ENCODE measurements at places on chromosomes 7 and 10. TPM values are rescaled to one million over a fixed set of nuclear protein-coding genes. Genes with fewer than 3 reads are reported as not detected.

GRCh38 chr10:76621886-76622620, 1015.6 kb downstream of the KCNMA1 start:
- no peak for DNase-seq

- DNase-seq = no peak
These were observed 71.3 kb downstream of the TACC2 start for GRCh38 chr10:122060250-122060649.

- DNase-seq = no peak
These were observed 40.8 kb upstream of the TSPAN33 start for GRCh38 chr7:129103561-129104324.

GRCh38 chr10:24415455-24416125, 206.7 kb downstream of the KIAA1217 start:
- peak; percentile 81 for DNase-seq

GRCh38 chr7:22394739-22395138, 37.8 kb upstream of the RAPGEF5 start:
- DNase-seq = no peak

GRCh38 chr7:128827971-128828711, 2.1 kb upstream of the FLNC start:
- DNase-seq = no peak

GRCh38 chr7:116990056-116990455, 36.8 kb downstream of the ST7 start:
- no peak for DNase-seq

DNA sequence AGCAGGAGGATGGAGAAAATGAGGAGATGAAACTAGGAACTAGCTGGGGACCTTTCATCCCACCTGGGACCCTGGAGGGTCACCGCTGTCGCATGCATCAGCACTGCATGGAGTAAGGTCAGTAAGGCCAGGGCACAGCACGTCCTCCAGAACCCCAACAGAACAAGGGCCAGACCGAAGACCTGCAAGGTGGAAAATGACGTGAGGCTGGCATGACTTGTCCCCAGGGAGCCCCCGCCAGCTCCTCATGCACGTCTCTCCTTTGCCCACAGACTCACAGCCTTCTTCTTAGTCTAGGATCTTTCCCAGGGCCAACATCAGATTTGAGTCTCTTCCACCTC, 4.7 kb downstream of the ZNF488 start:
- no peak for DNase-seq

DNA sequence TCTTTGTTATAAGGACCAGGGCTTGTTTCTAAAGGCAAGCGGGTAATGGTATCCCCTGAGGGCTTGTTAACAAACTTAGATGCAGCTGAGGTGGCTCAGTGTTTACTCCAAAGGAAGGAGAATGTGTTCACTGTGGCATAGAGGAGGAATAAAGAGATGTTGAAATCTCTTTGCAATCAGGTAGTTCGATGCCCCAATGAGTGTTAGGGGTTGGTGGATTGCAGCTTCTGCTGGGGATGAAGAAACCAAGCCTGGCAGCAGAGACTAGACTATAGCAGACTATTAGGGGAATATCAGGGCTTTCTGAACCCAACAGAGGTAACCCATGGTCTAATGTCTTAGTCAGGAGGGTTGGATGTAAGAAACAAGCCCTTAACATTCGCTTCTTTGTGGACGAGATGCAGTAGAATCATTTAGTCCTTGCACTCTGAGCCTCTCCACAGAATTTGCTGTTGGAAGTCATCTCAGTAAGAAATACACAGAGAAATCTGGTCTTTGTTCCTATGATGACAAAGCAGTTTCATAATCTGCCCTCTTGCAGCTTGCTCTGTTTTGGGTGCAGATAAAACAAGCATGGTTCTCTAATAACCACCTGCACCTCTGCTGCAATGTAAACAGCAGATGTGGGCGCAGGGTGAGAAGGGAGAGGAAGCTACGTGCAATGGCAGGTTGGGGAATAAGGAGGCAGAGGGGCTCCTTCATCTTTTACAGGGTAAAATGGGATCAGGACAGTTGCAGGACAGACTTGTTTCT, 108.6 kb downstream of the NRF1 start:
- no peak for DNase-seq

DNA sequence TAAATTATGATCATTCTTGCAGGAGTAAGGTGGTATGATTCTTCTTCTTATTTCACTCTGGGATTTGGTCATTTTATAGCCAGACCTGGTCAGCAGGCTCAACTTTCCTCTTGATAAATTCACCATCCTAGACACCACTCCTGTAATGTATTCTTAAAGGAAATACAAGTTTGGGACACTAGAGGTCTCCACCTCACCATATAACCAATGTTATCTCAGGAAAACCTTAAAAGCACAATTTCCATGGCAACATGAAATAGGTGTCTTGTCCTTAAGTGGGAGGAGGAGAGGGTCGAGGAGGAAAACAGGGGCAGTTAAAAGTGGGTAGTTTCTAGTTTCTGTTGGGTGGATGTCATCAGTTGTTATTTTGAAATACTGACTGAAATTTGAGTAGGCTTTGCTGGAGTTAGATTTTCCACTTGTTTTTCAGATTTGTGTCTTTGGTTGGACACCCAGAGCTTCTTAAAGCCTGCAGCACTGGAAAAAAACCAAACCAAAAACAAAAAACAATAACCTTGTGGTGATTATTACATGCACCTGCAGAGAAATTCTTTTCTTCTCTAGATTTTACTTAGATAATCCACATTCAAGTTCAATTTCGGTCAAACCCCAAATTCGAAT, 163.1 kb downstream of the PRKCQ start:
- DNase-seq = peak; percentile 51

DNA sequence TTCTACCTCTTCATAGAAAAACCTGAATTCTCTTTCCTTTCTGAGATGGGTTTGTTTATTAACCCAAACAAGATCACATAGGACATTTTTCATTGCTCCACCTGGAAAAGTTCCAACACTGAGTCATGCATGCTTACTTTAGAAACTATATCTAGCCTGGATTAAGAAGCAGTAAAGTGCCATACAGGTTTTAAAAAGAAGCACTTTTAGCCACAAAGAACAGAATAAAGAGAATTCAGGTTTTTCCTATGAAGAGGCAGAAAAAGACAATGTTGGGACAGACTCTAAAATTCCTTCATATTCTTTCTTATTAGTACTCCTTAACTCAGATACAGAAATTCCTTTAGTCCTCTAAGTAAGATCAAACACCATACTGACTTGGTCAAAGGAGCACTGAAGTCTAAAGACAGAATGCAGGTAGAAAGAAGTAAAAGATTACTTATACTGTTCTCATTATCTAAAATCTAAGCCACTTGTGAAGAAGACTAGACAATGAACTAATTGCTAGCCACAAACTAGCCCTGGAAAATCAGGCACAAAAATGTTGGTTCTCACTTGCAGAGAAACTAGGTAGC, 241.3 kb downstream of the ANK3 start:
- DNase-seq = peak; percentile 21

GRCh38 chr7:140888087-140888486, 36.6 kb downstream of the BRAF start:
- no peak for DNase-seq

DNA sequence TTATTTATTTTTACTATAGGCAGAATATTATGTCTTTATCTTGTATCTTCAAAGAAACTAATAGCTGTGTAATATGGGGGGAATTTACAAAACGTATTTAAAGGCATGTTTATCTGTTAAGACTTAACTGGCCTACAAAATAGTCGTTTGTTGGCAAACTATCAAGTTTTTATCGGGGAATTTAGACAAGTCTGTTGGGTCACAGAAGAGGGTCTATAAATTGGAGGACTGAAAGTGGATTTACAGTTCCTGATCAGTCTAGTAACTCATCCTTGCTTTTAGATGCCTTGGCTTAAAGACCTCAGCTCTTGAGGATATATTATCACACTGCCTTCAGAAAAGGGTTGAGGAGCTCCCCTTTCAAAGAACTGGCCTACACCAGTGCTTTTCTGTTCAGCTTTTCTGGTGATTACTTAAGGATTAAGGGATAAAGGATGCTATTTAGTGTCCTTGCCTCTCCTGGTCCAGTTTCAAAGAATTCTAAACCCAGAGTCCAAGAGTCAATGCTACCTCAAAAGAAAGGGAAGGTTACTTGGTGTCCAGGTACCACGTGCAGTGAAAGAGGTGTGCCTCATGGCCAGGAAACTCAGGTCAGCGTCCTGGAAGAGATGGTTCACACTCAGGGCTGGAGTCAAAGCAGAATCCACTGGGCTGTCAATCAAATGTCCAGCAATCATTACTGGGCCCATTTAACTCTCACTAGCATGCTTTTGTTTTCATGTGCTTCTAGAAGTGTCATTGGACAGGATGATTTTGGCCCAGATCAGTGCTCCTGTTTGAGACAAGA, 42.9 kb upstream of the ABI1 start:
- DNase-seq = no peak

DNA sequence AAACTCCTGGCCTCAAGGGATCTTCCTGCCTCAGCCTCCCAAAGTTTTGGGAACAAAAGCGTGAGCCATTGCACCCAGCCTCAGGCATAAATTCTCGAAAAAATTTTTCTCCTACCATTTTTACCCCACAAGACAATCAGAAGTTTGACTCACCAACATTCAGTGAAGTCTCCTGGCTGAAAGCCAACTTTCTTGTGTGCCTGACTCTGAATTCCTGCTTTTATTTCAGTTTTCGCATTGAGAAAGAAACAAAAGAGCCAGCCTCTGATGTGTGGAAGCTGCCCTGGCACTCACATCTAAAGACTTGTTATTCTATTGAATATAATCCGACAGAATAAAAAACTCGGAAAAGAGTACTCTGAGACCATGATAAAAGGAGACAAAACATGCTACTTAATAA, 402.9 kb downstream of the MAGI2 start:
- DNase-seq = no peak

DNA sequence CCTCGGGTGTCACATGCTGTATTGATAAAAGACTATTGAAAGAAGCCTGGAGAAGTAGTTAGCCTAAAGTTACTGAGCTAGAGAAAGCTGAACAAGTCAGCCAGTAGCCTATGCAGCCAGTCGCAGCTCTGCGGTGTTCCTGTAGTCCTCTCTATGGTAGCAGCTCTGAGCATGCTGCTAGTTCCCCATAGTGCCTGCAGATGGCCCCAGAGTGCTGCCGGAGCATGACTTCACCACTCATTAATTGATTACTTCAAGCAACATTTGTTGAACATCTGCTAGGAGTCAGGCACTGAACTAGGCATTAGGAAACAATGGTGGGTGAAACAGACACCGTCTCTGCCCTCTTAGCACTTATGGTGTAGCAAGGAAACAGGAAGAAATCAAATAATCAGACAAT, 422.7 kb downstream of the SORCS3 start:
- no peak for DNase-seq

DNA sequence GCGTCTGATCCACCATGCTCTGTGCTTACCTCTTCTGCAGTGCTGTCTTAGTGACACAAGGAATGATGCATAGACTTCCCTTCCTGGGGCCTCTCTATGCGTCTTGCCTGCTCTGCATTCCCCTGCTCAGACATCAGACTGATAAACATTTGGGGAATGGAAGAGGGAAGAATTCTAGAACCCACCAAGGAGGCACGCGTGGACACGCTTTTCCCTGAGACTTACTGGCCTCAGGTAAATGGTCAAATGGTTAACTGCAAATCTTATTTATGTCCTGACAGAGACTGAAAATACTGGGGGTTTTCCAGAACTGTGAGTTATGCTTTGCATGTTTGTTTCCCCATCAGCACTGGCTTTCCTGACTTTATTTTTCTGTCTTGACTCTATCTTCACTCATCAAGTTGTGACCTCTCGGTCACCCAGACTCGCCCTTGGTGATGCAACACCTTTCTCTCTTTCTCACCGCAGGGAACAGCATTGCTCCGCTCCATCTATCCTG, 285.9 kb upstream of the FZD8 start:
- DNase-seq = no peak

GRCh38 chr10:102527546-102527945, 23.8 kb downstream of the SUFU start:
- no peak for DNase-seq

- no peak for DNase-seq
These were observed 338.8 kb downstream of the NRG3 start for GRCh38 chr10:82213784-82214183.

- no peak for DNase-seq
These were observed 35.4 kb downstream of the NACAD start for GRCh38 chr7:45053401-45053800.

DNA sequence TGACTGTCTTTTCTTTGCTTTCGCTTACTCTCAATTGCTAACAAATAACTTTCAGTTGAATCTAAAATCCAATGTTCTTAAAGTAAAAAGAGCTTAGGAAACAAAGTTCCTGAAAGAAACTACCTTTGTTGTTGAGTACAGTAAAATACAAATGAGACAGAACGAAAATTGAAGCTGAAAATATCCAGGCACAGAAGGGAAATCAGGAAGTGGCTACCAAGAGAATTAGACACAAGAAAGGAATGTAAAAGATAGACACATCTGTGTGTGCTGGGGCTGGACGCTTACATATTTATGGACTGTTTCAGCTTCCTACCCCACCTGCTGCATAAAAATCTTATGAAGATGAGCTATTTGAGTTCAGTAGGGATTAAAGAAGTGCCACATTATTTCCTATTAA, 161.7 kb upstream of the PLXDC2 start:
- peak; percentile 6 for DNase-seq

DNA sequence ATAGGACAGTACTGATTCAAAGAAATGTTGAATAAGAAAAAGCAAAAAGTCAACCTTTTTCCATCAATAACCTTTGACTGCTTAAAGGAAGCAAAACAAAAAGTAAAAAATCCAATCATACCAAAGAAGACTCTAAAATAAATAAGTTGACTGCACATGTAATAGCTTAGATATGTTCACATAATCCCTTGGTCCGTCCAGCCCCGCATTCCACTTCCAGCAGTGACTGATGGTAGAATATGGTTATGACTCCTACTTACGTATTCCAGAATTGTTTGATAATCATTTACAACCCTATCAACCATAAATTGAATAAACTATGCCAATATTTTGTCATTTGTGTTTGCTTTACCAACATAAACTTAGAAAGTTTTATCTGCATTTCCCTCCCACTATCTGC, 77.9 kb downstream of the CTNNA3 start:
- DNase-seq = no peak

DNA sequence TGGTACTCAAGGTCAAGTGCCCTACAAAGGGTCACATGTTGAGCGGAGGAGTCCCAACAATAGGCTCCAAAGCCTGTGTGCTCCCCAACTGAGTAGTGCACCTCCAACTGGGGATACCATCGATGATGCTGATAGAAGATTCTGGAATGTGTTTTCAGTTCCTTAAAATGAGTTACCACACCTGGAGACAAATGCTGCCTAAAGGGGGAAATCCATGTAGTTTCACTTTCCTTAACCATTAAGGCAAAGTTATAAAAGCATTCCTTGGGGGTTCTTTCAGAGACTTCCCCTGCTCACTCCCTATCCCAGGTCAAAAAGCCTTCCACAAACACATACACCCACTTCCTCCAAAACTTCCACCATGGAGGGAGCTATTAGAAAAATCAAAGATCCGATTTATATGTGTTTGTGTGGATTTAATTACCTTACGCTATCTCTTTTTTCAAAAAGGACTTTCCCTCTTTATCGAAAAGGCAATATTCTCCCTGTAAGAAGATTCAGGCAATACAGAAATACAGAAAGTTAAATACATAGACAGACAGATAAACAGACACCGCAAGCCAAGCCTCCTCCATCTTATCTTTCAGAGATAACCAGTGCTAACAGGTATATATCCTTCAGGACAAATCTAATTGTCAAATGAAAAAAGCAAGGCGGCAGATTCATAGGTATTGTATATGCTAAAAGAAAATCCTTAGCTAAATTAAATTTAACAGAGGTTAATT, 135.9 kb upstream of the ASAH2 start:
- no peak for DNase-seq

The MNX1 gene
- polyA plus RNA-seq = not detected

The ABCB4 gene
- polyA plus RNA-seq = 0.40 TPM

The IL15RA gene
- 2.0 TPM for polyA plus RNA-seq

The PLEKHA8 gene
- not detected for polyA plus RNA-seq

The CABCOCO1 gene
- 0.41 TPM for polyA plus RNA-seq

The ELFN1 gene
- not detected for polyA plus RNA-seq

The GPR15LG gene
- polyA plus RNA-seq = not detected

The PANK1 gene
- 18.6 TPM for polyA plus RNA-seq

The NPSR1 gene
- 0.21 TPM for polyA plus RNA-seq
